ENCODE measurements at places on chromosomes 3 and 15.
A peak's percentile ranks its signal among the peaks of the same experiment; 100 is the strongest.

DNA sequence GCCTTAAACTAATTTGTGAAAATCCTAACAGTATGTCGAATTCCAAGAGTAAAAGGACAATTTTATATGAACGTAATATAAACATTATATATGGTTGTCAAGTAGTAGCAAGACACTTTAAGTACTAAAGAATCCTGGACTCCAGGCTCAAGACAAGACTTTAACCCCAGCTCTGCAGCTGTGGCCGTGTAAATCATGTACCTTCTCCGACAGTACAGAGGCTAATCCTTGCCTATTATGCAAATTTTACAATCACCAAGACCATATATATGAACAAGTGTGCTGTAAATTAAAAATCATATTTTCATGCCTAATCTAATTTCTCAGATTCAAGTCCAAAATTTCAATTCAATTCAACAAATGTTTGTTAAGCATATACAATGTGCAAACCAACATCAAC, 35.8 kb downstream of the RBM15B start:
- no peak for DNase-seq

GRCh38 chr3:49910409-49911123, 6.9 kb upstream of the MST1R start:
- no peak for DNase-seq

- no peak for DNase-seq
Measured at GRCh38 chr15:100265641-100266035, 76.1 kb downstream of the ADAMTS17 start.

DNA sequence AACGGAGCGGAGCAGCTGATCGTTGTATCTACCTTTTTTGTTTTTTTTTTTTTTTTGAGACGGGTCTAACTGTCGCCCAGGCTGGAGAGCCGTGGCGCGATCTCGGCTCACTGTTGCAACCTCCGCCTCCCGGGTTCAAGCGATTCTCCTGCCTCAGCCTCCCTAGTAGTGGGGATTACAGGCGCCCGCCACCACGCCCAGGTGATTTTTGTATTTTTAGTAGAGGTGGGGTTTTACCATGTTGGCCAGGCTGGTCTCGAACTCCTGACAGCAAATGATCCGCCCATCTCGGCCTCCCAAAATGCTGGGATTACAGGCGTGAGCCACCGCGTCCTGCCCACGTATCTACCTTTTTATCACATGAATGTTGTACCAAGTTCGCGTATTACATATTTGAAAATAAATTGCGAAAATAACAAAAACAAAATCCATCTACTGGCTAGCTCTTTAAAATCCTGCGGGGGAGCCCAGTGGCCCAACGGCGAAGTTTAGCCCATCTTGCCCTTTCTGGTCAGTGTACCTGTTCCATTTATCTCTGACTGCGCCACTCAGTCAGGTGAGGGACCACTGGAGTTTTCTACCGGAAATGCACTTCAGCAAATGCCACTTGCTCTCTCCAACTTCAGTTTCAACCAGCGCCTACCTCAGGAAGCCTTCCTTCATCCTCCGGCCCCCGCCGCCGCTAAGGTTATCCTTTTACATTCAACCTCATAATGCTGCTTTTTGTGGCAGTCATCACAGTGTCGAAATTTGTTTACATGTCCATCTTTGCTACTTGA, 1.2 kb upstream of the EIF3J start:
- no peak for DNase-seq

- no peak for DNase-seq
Measured at GRCh38 chr15:57031605-57032004, 113.2 kb downstream of the TCF12 start.

- DNase-seq = no peak
Measured at GRCh38 chr15:96067677-96068076, 262.8 kb upstream of the NR2F2 start.

GRCh38 chr3:57709031-57709430, 16.2 kb upstream of the DENND6A start:
- no peak for DNase-seq

GRCh38 chr15:58980351-58980939, 7.0 kb upstream of the RNF111 start:
- no peak for DNase-seq

GRCh38 chr3:126472277-126473006, 3.2 kb downstream of the ZXDC start:
- DNase-seq = peak; percentile 68

DNA sequence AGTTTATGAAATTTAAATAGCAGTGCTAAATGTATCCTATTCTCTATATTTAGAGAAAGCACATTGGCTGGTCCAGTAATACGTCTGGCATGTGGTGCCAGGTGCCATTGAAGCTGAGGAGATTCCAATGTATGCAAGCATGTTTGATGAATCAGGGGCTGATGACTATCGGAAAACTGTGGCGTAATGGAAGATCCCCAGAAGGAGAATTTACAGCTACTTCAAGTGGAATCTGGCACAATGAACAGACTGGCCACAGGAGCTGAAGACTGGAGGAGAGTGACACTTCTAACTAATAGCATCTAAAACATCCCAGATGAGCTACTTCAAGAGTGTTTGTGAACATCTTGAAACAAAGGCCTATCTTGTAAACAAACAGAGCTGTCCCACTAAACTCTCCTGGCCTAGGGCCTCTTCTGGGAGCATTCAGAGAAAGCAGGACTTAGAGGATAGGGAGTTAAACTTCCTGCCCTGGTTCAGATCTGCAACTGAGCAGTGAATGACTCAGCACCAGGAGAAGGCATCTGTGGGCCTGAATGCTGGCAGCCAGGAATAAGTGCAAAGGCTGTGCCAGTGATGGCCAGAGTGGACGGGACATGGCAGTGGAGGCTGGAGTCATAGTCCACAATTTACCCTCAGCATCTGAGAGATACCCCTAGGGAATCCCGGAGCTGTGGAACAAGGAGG, 15.2 kb upstream of the ACTC1 start:
- peak; percentile 50 for DNase-seq

DNA sequence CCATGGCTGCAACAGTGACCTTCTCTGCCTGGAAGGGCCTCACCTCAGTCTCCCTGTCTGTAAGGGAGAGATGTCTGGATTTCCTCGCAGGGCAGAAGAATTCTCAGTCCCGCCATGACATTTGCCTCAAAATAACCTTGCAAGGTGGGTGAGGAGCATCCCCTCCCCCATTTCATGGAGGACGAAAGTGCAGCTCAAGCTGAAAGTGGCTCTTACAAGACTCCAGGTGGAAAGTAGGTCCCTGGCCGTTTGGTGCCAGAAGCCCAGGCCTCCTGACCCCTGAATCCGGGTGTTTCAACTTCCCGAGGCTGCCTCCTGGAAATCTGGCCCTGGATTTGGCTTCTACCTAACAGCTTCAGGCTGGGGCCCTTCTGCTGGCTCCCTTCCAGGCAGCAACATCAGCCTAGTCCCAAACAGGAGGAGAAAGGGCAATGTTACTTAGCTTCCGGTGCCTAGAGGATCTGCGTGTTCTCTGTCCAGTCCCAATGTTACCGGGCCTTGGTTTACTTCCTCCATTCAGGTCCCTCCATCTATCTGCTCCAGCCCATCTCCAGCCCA, 769 bp upstream of the CSPG4 start:
- DNase-seq = no peak

GRCh38 chr15:40310001-40310959, 2.5 kb upstream of the PLCB2 start:
- no peak for DNase-seq

- DNase-seq = no peak
Measured at GRCh38 chr15:52660192-52660591, 19.0 kb downstream of the ATOSA start.

DNA sequence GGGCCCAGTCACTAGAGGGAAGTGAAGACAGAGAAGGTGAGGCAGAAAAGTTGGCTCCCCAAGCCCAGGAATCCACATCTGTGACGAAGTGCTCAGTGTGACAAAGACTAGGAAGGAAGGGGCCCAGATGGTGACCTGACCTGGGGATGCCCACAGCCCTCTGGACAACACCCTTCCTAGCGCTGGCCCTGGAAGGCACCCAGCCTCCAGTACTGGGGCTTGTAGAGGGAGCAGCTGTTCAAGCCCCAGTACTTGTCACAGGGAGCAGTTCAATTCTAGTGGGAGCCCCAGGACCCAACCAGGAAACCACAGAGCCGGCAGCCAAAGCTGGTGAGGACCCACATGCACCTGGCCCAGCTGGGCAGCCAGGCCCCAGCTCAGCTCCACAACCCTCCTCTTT, 190.8 kb downstream of the XXYLT1 start:
- no peak for DNase-seq

DNA sequence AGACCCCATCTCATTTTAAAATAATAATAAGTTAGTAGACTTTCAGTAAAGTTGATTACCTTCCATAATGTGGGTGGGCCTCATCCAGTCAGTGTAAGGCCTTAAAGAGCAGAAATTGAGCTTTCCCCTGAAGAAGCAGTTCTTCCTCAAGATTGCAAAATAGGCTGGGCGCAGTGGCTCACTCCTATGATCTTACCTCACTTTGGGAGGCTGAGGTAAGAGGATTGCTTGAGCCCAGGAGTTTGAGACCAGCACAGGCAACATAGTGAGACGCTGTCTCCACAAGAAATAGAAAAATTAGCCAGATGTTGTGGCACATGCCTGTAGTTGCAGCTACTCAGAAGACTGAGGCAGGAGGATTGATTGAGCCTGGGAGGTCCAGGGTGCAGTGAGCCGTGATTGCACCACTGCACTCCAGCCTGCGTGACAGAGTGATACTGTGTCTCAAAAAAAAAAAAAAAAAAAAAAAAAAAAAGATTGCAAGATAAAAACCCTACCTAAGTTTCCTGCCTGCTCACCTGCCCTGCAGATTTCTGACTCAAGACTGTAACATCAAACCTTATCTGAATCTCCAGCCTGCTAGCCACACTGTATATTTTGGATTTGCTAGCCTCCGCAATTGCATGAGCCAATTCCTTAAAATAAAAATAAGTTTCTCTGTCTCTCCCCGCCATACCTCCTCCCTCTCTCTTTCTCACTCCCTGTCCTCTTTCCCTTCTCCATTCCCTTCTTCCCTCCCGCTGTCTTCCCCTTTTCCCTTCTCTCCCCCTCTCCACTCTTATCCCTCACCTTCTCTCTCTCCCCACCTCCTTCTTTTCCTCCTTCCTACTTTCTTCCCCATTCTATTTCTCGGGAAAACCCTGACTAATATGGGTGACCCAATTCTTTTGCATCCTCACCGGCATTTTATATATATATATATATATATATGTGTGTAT, 16.9 kb downstream of the KLHL18 start:
- no peak for DNase-seq

DNA sequence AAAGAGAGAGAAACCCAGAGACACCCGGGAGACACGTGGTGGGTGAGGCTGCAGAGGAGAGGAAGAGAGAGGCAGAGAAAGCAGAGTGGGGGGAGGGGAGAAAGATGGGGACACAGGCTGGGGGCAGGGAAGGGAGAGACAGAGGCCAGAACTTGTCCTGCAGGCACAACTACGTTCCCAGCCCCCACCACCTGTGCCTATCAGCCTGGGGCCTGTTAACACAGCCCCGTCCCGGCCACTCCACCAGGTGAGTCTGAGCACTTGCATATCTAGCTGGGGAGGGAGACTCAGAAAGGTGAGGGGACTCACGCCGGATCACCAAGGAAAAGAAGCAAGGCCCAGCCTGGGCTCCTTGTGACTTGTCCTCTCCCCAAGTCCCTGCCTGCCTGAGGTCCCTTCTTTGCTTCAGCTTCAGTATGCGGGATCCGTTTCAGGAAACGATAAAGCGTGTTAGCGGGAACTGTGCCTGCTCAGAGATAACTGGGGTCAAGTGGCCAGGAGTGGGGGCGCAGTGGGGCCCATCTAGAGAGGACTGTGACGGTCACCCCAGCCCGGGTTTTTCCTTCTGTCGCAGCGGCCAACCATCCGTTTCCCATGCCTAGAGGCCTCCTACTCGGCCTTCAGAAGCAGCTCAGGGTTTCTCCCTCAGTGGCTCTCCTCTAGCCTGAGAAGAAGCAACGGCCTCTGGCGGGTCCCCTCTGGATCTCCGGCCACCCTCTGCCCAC, 10.3 kb downstream of the LINGO1 start:
- DNase-seq = no peak

GRCh38 chr3:157695586-157695985, 192.4 kb upstream of the VEPH1 start:
- no peak for DNase-seq

- no peak for DNase-seq
Measured at GRCh38 chr3:6287088-6287875, 573.6 kb upstream of the GRM7 start.

DNA sequence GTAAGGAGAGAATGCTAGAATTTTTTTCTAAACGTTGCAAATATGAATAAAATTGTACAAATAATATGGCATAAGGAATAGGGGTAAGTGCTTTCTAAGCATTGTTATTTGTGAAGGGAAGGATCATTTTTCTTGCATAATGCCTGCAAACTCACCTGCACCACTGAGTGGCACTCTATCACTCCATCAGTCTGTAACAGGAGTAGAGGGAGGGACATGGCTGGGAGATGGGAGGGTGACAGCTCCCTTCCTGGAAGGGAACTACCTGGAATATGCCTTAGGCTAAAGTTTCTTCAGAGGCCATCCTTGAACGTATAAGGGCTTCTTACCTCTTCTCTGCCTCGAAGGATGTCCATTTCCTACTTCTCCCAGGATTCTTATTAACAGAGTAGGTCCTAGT, 3.0 kb downstream of the NAALADL2 start:
- DNase-seq = no peak

DNA sequence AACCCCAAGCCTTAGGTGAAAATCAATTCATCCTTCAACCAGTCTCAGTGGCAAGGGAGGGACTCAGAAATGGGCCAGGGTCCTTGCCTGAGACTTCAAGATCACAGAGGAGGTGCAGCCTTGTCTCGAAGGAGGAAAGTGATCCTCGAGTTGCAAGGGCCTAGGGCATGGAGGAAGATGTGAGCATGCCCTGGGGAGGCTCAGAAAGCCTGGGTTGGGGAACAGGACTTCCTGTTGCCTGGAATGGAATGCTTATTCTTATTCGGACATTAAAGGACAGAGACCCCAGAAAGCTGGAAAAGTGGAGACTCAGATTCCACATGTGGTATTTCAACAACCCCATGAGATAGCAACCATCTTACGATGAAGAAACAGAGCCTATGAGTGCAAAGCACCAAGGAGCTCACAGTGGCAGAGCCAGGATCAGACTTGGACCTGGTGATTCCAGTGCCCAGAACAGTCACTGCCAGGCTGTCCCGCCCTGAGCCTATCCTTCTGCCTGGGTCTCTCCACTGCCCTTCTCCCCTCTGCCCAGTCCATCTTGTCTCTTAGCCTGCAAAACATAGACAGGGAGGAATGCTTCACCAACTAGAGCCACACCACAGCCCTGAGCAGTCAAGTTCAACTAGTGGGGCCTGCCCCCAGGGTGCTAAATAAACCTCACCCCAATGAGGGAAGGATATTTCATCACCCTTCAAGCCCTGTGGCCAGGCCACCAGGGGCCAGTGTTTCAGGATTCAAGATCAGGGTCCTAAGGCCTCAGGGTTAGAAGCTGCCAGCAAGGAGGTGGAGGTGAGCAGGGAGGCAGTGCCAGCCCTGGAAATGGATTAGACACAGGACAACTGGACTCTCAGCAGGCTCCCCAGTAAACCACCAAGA, 21.9 kb downstream of the DAPK2 start:
- no peak for DNase-seq

DNA sequence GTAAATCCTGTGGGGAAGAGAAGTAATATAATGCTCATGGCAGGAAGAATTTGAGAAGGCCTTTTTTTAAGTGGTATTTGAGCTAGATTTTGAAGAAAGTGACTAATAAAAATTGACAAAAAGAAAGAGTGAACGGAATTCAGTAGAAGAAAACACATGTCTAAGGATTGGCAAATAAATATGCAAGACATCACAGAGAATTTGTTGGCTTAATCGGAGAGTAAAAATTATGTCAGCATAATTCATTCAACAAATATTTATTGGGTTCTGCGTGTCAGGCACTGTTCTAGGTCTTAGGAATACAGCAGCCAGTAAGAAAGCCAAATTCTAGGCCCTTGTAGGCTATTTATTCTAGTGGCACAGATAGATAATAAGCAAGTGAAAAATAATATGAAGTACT, 33.6 kb upstream of the LEKR1 start:
- no peak for DNase-seq
